ENCODE measurements at places on chromosomes 6 and 20.
A peak's percentile ranks its signal among the peaks of the same experiment; 100 is the strongest.

- no peak for DNase-seq
These were observed 43.5 kb upstream of the NFATC2 start for GRCh38 chr20:51586005-51586440.

GRCh38 chr6:134314006-134314821 lies 3.7 kb downstream of the SGK1 start:
- DNase-seq, result peak; percentile 15

GRCh38 chr20:46622165-46622564 lies 29.1 kb downstream of the SLC13A3 start:
- DNase-seq, result no peak

GRCh38 chr6:90323706-90324105 lies 27.1 kb upstream of the BACH2 start:
- no peak for DNase-seq

GRCh38 chr6:134593887-134594286 lies 276.0 kb upstream of the SGK1 start:
- no peak for DNase-seq

DNA sequence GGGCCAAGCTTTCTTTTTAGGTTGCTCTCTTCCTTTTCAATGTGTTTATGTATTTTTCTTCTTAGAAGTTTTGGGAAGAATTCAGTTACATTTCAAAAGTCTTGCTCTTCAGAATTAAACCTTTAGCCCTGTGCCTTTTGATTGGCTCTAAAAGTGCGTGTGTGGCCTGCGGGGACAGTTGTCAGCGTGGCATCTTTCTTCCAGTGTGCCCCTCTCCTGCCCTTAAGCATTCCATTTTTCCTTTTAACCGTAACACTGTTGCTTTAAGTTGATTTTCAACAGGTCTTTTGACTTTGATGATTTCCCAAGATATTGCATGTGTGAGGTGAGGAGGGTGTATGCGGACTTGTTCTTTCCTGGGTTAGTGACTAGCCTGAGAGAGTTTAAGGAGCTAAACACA lies 999.1 kb upstream of the FLRT3 start:
- no peak for DNase-seq

- no peak for DNase-seq
These were observed 21.0 kb upstream of the STX16 start for GRCh38 chr20:58630063-58630462.

DNA sequence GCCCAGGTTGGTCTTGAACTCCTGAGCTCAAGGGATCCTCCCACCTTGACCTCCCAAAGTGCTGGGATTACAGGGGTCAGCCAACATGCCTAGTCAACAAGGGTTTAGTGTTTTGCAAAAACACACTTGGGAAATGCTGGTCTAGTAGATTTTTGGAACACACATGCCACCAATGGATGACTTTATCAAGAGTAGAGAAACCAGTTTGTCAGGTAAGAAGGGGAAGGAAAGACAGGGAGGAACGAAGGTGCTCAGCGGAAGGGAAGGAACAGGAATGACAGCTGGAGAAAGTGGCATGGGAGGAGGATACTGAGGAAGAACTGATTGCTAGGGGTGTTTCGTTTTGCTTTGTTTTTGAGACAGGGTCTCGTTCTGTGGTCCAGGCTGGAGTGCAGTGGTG lies 15.6 kb upstream of the SEC63 start:
- DNase-seq, result no peak

DNA sequence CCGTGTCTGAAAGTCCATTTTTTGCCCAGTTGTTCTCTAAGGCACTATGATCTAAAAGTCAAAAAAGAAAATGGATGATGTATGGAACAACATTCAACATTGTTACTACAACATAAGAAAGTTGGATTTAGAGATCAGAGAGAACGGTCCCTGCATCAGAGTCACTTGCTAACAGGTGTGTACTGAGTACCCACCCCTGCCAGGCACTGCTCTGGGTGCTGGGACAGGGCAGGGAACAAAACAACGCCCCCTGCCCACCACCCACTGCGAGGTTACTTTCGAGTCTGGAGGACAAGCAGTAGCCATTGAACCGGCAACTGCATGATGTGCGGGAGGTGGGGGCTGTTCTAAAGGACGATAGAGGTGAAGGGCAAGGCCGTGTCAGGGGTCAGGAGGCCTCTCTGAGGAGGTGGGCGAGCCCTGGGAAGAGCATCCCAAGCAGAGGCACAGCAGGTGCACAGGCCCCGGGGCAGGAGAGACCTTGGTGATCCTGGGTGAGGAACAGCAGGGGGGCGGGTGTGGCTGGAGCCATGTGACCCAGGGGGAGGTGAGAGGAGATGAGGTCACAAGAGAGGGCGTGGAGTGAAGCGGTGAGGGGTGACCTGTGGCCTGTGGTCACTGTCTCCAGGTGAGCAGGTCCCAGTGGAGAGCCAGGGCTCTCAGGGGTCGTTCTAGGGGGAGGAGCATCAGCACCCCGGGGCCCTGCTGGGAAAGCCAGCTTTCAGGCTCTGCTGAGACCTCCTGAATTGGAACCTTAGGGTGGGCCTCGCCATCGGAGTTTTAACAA lies 197.5 kb upstream of the SULF2 start:
- DNase-seq, result no peak

DNA sequence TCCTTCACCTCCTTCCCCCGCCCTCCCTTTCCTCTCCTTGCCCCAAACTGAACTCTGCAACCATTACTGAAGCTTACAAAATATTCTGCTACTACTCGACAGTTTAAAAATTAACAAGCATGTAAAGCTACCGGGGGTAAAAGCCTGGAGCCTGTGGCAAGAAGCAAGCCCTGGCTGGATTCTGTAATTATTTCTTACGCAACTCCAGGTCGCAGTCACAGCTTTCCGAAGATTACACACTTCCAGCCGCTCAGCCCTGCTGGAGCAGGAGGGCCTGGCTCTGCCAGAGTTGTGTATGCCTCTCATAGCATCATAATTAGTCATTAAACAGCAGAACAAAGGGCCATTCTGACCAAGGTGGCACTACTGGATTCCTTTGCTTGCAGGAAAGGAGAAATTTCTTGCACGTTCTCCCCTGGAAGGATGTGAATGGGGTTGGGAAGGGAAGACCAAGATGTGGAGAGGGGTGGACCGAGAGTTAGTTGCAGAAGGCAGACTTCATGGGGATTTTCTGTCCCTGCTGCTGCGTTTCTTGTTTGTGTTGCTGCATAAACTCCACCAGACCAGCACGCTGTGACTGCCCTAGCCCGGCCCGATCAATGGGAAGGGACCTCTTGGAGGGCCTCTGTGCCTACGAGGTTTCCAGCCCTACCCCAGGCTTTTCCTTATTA lies 23.6 kb downstream of the FOXQ1 start:
- DNase-seq, result peak; percentile 59

DNA sequence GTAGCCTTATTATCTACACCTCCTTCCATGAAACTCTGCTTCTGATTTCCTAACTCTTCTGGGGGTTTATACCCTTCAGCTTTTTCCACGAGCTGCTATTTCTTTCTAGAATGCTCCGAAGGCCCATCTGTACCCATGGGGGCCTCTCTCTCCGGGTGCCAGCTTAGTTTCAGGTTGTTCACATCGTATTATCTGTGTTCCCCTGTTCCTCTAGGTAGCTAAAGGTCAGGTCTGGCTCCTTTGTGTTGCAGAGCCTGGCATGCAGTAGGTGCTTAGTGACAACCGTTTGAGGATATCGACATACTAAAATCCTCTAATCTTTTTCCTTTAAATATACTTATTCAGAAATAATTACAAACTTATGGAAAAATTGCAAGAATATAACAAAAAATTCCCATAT lies 73.0 kb downstream of the UST start:
- DNase-seq, result no peak

- DNase-seq, result no peak
These were observed 29.8 kb upstream of the ERVFRD-1 start for GRCh38 chr6:11141295-11141694.
